ENCODE measurements at places on chromosomes 13 and 19. TPM values are rescaled to one million over a fixed set of nuclear protein-coding genes. Genes with fewer than 3 reads are reported as not detected.

Gene CLDN10
- total RNA-seq, result not detected

Gene ASPDH
- not detected for total RNA-seq

Gene ATP11A
- 43.7 TPM for total RNA-seq

Gene NTF4
- not detected for total RNA-seq

DNA sequence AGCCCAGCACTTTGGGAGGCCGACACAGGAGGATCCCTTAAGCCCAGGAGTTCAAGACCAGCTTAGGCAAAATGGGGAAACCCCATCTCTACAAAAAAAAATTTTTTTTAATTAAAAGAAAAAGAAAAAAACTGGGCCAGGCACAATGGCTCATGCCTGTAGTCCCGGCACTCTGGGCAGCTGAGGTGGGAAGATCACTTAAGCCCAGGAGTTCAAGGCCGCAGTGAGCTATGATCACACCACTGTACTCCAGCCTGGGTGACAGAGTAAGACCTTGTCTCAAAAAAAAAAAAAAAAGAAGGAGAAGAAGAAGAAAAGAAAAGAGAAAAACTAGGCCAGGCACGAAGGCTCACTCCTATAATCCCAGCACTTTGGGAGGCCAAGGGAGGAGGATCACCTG, 4.3 kb downstream of the ELL start:
- no peak for DNase-seq
- peaks cover 24% of the 10 kb centered on the region for H3K36me3 ChIP-seq
- no peak overlapping the region for H3K4me3 ChIP-seq
- H3K4me1 ChIP-seq, result peaks cover 40% of the 10 kb centered on the region
- H3K27ac ChIP-seq, result no peak overlapping the region
- H3K27me3 ChIP-seq, result no peaks in the 10 kb centered on the region

- DNase-seq, result no peak
- peaks cover 7% of the 10 kb centered on the region for H3K4me1 ChIP-seq
- H3K27me3 ChIP-seq, result peaks cover 61% of the 10 kb centered on the region
- H3K4me3 ChIP-seq, result no peak overlapping the region
- no peak overlapping the region for H3K27ac ChIP-seq
- no peaks in the 10 kb centered on the region for H3K36me3 ChIP-seq
Measured at GRCh38 chr13:112060899-112061366, 6.0 kb upstream of the SOX1 start.

- H3K4me3 ChIP-seq, result peak within 1 kb of the TSS; percentile 89
- no peaks in the 10 kb centered on the region for H3K27me3 ChIP-seq
- H3K27ac ChIP-seq, result peak within 1 kb of the TSS; percentile 91
- DNase-seq, result peak; percentile 83
- H3K4me1 ChIP-seq, result peaks cover 65% of the 10 kb centered on the region
- peaks cover 30% of the 10 kb centered on the region for H3K36me3 ChIP-seq
Measured at GRCh38 chr19:39406656-39407409, at the start of gene ZFP36. Gene ZFP36 (plus strand): TSS chr19:39406847. CDS start chr19:39406905, 58 bp downstream.

GRCh38 chr13:97445522-97446187, 11.7 kb downstream of the RAP2A start:
- no peak for DNase-seq
- peaks cover 6% of the 10 kb centered on the region for H3K4me1 ChIP-seq

DNA sequence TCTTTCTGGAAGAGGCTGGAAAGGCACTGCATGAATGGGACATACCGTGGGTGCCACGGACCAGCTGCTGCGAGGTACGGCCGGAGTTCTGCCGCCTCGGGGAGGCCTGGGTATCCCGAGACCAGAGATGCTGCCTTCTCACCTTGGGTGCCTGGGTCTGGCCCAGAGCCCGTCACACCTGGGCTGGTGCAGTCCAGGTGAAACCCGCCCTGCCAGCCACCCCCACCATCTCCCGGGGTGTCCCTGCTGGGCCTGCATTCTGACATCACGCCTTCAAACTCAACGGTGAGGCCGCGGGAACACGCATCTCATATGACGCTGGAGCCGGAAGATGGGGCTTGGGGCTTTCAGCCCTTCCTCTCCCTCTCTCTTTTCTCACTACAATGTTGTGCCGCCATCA, 98.0 kb downstream of the GADD45B start:
- no peak for DNase-seq
- H3K4me3 ChIP-seq, result no peak overlapping the region
- no peaks in the 10 kb centered on the region for H3K27me3 ChIP-seq
- H3K4me1 ChIP-seq, result peaks cover 9% of the 10 kb centered on the region
- no peak overlapping the region for H3K27ac ChIP-seq

DNA sequence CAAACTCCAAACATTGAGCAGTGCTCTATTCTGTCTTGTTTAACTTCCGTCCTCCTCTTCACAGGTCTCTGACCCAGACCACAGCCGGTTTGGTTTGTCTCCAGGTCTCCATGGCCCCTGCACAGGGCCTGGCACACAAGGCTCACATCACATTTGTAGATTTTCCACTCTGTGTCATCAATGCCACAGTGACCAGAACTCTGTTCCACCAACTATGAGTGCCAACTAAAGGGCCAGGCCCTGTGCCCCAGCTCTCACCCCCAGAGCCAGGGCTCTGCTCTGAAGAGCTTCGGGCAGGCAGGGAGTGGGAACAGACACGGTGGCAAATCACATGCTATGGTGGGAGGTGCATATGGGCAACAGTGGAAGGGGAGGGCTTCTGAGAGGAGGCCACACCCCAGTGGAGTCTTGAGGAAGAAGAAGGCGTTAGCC, 16.0 kb downstream of the SMG9 start:
- no peak for DNase-seq
- no peak overlapping the region for H3K27ac ChIP-seq
- H3K4me3 ChIP-seq, result no peak overlapping the region
- no peaks in the 10 kb centered on the region for H3K4me1 ChIP-seq
- H3K27me3 ChIP-seq, result no peaks in the 10 kb centered on the region
- H3K36me3 ChIP-seq, result peaks cover 86% of the 10 kb centered on the region

DNA sequence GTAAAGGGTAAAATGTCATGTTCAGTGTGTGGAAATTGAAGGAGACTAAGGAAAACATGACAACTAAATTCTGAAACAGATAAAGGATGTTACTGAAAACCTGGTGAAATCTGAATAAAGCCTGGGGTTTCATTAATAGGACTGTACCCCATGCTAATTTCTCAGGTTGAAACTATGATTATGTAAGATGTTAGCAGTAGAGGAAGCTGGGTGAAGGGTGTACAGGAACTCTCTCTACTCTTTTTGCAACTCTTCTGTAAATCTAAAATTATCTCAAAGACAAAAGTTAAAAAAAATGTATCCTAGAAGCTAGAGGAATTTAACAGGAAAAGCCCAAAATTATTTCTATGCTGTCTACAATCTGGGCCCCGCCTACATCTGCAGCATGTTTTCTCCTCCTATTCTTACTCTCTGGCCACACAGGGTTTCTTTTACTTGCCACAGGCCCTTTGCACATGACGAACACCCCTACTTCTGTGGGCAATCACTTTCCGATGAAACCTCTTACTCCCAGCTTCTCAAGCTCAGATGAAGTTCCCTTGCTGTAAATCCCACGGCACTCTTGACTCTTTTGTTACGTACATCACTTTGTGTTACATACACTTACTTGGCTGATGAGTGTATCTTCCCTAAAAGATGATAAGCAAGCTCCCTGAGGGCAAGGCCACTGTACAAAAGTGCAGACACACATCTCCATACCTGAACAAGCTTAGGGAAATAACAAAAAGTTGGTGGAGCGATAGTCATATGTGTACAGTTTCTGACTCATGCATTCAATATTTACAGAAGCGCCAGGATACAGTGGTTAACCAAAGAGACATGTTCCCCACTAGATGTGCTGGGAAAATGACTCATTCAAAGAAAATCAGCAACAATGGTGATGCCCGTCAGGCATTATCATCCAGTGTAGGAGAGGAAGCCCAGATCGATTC, 32.6 kb downstream of the RUBCNL start:
- no peak overlapping the region for H3K4me3 ChIP-seq
- peaks cover 12% of the 10 kb centered on the region for H3K4me1 ChIP-seq
- H3K27ac ChIP-seq, result peak overlapping the region; percentile 83
- no peak for DNase-seq
- H3K27me3 ChIP-seq, result no peaks in the 10 kb centered on the region

- no peaks in the 10 kb centered on the region for H3K27me3 ChIP-seq
- DNase-seq, result no peak
- no peak overlapping the region for H3K27ac ChIP-seq
- H3K4me1 ChIP-seq, result no peaks in the 10 kb centered on the region
- H3K36me3 ChIP-seq, result no peaks in the 10 kb centered on the region
Measured at GRCh38 chr13:38223089-38223488, 126.6 kb upstream of the UFM1 start.

Data from activated B cell treated with CpG ODN at 0.5 μM for 24 hours (primary cell).